ENCODE measurements at places on chromosomes 6 and 20. TPM values are rescaled to one million over a fixed set of nuclear protein-coding genes. Genes with fewer than 3 reads are reported as not detected.
A peak's percentile ranks its signal among the peaks of the same experiment; 100 is the strongest.

GRCh38 chr20:41167481-41168253 lies 30.3 kb downstream of the PLCG1 start:
- H3K36me3 ChIP-seq, result peaks cover 98% of the 10 kb centered on the region
- H3K4me3 ChIP-seq, result no peak overlapping the region

The SAMD3 gene
- total RNA-seq, result not detected

The ABRACL gene
- total RNA-seq, result 7.7 TPM

GRCh38 chr6:43921548-43922425 lies 151.8 kb downstream of the VEGFA start:
- no peak overlapping the region for H3K4me3 ChIP-seq
- no peaks in the 10 kb centered on the region for H3K36me3 ChIP-seq
- H3K27ac ChIP-seq, result no peak overlapping the region
- peak; percentile 38 for DNase-seq

DNA sequence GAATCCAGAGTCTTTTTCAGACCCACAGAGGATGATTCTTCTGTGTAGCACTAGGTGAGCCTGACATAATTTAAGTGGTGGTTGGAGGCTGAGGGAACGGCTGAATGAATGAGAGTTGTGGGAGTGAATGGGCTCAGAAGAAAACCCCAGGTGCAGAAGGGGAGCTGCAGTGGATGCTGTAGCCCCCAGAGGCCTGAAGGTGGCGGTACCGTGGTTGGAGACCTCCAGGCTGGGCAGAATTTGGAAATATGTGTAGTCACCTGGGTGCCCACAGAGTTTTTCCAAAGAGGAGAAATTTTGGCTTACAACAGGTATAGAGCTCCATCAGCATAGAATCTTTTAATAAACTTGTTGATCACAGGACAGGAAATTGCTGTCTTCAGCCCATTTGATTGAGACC lies 6.5 kb upstream of the RAET1G start:
- peaks cover 36% of the 10 kb centered on the region for H3K27me3 ChIP-seq
- H3K27ac ChIP-seq, result no peak overlapping the region
- H3K4me3 ChIP-seq, result no peak overlapping the region
- no peak for DNase-seq
- H3K36me3 ChIP-seq, result no peaks in the 10 kb centered on the region

- peaks cover 32% of the 10 kb centered on the region for H3K27me3 ChIP-seq
- no peaks in the 10 kb centered on the region for H3K36me3 ChIP-seq
- H3K4me3 ChIP-seq, result no peak overlapping the region
- peak; percentile 63 for DNase-seq
These were observed 3.5 kb downstream of the DLL1 start for GRCh38 chr6:170287371-170287876.

DNA sequence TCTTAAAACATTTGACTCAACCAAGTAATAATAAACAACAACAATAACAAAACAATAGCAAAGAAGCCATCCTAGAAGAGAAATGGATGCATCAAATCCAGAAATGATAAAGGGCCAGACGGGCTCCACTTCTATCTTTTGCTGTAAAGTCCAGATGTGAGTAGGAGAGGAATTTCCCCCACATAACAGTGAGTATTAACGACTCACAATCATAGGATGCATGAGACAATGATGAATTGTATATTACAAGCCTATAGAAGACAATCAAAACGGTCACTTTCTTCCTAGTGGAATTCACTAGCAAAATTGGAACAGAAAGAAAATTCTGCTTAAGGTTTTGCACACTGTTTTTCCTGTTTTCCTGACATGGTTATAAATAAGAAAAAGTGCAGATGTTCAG lies 97.0 kb upstream of the PREP start:
- H3K4me3 ChIP-seq, result no peak overlapping the region
- no peak for DNase-seq
- H3K27ac ChIP-seq, result no peak overlapping the region
- peaks cover 11% of the 10 kb centered on the region for H3K4me1 ChIP-seq
- H3K27me3 ChIP-seq, result no peaks in the 10 kb centered on the region

The FRMD1 gene
- total RNA-seq, result 0.83 TPM

The GABRR1 gene
- total RNA-seq, result not detected

GRCh38 chr6:45681860-45682511 lies 304.3 kb upstream of the SUPT3H start:
- no peak overlapping the region for H3K4me3 ChIP-seq
- H3K27ac ChIP-seq, result no peak overlapping the region
- peaks cover 9% of the 10 kb centered on the region for H3K4me1 ChIP-seq

DNA sequence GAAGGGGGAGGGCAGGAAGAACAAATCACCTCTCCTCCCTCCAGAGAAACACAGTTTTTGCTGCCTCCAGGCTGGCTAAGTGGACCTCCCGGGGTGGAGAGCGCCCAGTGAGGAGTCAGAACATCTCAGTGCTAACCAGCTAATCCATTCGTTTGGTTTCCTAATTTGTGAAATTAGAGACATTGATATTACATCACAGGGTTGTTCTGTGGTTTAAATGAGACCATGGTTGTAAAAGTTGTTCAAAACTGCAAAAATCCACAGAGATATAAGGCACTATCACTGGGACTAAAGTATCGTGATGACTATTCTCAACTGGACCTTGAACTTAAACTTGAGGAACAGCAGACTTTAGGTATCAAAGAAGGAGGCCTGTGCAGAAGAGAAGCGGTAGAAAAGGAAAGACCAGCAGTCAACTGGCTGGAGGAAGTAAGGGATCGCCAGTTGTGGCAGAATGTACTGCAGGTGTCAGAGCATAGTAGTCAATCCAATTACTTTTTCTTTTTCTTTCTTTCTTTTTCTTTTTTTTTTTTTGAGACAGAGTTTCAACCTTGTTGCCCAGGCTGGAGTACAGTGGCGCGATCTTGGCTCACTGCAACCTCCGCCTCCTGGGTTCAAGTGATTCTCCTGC lies 33.9 kb downstream of the RIPOR2 start:
- DNase-seq, result no peak
- peak overlapping the region; percentile 24 for H3K27ac ChIP-seq
- no peaks in the 10 kb centered on the region for H3K27me3 ChIP-seq
- H3K36me3 ChIP-seq, result no peaks in the 10 kb centered on the region
- H3K4me3 ChIP-seq, result no peak overlapping the region

The UNC5CL gene
- total RNA-seq, result 1.8 TPM

The VWA7 gene
- total RNA-seq, result 3.9 TPM

DNA sequence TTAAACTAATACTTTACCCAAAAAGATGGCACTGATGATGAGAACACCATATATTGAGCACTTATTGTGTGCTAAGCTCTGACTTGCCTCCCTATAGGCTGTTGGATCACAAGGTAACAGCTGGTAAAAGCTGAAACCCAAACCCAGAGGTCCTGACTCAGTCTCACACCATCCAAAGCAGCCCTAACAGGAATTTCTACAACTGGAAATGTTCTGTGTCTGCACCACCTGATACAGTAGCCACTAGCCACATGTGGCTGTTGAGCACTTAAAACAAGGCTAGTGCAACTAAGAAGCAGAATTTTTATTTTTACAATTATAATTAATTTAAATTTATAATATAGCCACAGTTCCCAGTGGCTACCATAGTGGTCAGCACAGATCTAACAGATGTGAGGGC lies 15.6 kb upstream of the MATN4 start:
- no peak overlapping the region for H3K27ac ChIP-seq
- DNase-seq, result no peak
- H3K4me1 ChIP-seq, result no peaks in the 10 kb centered on the region
- peaks cover 22% of the 10 kb centered on the region for H3K36me3 ChIP-seq
- H3K27me3 ChIP-seq, result no peaks in the 10 kb centered on the region

DNA sequence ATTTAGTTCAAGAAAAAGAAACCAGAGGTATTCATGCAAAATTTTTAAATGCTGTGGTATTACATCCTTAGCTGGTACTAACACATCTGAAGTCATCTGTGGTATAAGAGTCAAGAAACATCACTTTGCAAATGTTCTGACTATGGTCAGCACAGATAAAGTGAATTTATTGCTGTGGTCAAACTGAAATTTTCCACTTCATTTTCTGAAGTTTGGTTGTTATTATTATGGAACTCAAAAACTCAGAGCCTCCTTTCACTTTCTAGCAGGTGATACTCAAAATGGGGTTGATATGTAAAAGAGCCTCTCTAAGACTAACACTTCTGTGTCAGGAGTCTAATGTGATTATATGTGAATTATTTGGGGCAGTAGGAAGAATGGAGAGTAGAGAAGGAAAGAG lies 257.8 kb downstream of the RNGTT start:
- DNase-seq, result no peak
- H3K4me1 ChIP-seq, result no peaks in the 10 kb centered on the region
- no peak overlapping the region for H3K27ac ChIP-seq
- no peaks in the 10 kb centered on the region for H3K27me3 ChIP-seq

GRCh38 chr6:34695729-34696188 lies 808 bp downstream of the ILRUN start:
- no peaks in the 10 kb centered on the region for H3K27me3 ChIP-seq
- H3K4me1 ChIP-seq, result no peaks in the 10 kb centered on the region
- no peak for DNase-seq
- no peaks in the 10 kb centered on the region for H3K36me3 ChIP-seq
- peak overlapping the region; percentile 95 for H3K4me3 ChIP-seq
- peak overlapping the region; percentile 99 for H3K27ac ChIP-seq

The RAET1E gene
- total RNA-seq, result not detected

- H3K27me3 ChIP-seq, result no peaks in the 10 kb centered on the region
- no peak overlapping the region for H3K27ac ChIP-seq
- DNase-seq, result no peak
- H3K4me3 ChIP-seq, result no peak overlapping the region
- H3K4me1 ChIP-seq, result no peaks in the 10 kb centered on the region
These were observed 326.1 kb upstream of the ARID1B start for GRCh38 chr6:156451088-156451487.

The ELOVL4 gene
- total RNA-seq, result 3.0 TPM

The SGK2 gene
- 0.71 TPM for total RNA-seq

- no peak for DNase-seq
- no peaks in the 10 kb centered on the region for H3K36me3 ChIP-seq
- no peaks in the 10 kb centered on the region for H3K27me3 ChIP-seq
- H3K27ac ChIP-seq, result no peak overlapping the region
- no peak overlapping the region for H3K4me3 ChIP-seq
These were observed 37.6 kb downstream of the HTR1B start for GRCh38 chr6:77425671-77426070.

DNA sequence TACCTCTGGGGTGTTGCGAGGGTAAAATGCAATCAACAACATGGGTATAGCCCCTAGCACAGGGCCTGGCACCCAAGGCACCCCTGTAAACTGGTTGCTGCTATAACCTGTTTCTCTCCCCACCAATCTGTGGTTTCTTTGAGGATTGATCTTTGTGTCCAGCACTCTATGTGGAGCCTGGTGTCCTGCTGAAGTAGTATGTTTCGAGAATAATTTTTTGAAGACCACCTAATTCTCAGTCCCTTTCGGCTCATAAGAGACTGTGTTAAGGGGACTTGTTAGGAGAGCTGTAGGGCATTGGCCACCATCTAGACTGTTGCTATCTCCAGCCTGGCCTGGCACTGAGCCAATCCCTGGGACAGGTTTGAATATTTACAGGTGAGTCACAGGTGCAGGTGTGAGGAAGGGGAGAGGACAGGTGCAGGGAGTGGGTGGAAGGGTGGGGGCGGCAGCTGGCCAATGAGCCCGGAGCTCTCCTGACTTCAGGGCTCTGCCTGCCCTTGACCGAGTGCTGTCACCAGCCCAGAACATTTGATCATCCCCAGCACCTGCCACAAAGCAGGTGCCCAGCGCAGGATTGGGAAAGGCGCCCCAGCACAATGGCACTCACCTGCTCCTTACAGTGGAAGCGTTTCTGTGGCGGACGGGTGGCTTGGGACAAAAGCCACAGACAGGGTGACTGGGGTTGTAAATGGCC lies 8.1 kb upstream of the C20orf144 start:
- H3K36me3 ChIP-seq, result peaks cover 16% of the 10 kb centered on the region
- no peak overlapping the region for H3K4me3 ChIP-seq
- H3K27ac ChIP-seq, result no peak overlapping the region

Measured in sigmoid colon (tissue), 7 donors.